ENCODE measurements at places on chromosomes 5 and 9.
A peak's percentile ranks its signal among the peaks of the same experiment; 100 is the strongest.

DNA sequence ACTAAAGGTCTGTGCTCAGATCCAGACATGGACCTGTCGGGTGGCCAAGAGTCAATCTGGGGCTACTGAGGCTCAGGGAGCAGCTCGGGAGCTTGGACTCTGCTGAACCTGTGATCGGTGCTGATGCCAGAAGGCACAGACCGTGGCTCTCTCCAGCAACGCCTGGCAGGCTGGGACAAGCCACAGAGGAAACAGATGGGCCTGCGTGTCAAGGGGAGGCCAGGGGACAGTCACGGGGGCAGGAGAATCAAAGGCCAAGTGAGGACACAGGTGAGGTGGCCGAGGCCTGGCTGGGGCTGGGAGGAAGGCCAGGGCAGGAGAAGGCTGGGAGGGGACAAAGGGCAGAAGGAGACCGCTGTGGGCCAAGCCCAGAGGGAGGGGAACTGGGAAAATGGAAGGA, 43.4 kb downstream of the EPB41L4B start:
- no peak for ATAC-seq

DNA sequence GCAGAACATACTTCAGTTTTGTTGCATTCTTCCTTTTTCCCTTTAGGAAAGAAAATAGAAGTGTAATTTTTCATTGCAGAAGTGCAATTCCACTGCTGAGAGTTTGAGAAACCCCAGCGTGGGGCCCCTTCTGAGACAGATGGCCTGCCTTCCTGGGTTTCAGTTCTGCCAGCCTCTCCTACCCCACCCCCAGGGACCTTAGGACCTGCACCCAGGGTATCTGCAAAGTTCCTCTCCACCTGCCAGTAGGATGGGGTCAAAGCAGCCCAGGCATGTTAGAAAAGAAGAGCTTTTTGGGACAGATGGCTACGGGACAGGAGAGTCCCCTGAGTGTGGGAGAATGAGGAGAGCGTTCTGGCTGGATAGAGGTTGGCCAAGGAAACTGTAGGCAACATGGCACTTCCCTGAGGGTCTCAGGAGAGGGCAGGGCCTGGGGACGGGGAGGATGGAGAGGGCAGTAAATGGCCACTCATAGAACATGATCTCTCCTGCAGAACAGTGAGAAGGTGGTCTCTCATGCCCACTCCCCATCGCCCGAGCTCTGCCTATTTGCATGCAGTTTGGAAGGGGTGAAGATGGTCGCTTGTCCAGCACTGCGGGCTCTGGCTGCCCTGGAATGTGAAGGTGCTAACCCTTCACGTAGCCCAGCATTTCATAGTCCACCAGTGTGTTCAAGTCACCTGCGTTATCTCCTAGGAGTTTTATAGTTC, at the start of gene TIFAB:
Gene TIFAB, minus strand, starts transcription at position 31 of the 710 bp plus-strand sequence. CDS start 2,412 bp downstream, outside the sequence.
- ATAC-seq, result no peak

DNA sequence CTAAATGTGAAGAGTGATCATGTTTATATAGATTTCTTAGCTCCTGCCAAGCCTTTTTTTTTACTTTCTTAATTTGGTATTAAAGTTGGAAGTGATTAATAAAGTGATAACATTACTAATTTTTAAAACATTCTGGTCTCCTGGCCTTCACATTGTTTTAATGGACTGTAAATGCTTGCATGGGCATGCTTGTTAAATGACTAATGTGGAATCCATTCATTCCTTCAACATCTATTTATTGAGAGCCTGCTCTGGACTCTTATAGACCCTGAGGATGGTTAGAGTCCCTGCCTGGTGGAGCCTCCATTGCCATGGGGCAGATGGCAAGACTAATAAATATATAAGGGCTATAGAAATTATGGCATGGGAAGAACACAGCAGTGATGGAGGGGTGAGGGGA, 103.5 kb downstream of the NTRK2 start:
- ATAC-seq, result no peak

- ATAC-seq, result no peak
These were observed 82.6 kb downstream of the DOCK2 start for GRCh38 chr5:169719360-169720314.

- peak; percentile 73 for ATAC-seq
These were observed 51.6 kb downstream of the ENTREP1 start for GRCh38 chr9:69376651-69377050.

DNA sequence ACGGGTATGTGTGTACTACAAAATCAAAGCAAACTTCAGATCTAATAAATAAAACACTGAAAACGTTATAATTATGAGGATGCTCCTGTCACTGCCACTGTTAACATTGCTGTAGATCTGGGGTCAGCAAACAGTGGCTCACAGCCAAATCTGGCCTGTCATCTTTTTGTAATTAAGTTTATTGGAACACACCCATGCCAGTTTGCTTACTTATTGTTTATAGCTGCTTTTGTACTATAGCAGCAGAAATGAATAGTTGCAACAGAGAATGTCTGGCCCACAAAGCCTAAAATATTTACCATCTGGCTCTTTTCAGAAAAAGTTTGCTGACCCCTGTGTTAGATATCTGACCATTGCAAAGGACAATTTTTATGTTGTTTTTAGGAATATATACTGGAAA, 32.1 kb downstream of the PRRC1 start:
- ATAC-seq, result no peak

- no peak for ATAC-seq
These were observed 81.8 kb upstream of the MAP3K1 start for GRCh38 chr5:56733580-56733979.

DNA sequence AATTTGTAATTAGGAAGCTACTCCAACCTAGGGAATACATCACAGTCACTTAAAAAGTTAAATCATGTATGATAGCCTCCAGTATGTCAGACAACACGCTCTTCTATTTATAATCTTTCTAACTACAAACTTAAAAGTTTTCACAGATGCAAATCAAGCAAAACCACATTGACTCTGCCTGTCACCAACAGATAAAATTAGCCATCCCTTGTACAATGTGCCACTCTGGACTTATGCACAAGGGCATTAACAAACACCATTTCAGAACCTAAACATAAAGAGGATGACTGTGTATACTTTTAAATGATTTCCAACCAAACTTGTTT, 14.7 kb downstream of the ERP44 start:
- no peak for ATAC-seq

- no peak for ATAC-seq
These were observed 58.6 kb downstream of the SLC22A5 start for GRCh38 chr5:132428147-132428482.

DNA sequence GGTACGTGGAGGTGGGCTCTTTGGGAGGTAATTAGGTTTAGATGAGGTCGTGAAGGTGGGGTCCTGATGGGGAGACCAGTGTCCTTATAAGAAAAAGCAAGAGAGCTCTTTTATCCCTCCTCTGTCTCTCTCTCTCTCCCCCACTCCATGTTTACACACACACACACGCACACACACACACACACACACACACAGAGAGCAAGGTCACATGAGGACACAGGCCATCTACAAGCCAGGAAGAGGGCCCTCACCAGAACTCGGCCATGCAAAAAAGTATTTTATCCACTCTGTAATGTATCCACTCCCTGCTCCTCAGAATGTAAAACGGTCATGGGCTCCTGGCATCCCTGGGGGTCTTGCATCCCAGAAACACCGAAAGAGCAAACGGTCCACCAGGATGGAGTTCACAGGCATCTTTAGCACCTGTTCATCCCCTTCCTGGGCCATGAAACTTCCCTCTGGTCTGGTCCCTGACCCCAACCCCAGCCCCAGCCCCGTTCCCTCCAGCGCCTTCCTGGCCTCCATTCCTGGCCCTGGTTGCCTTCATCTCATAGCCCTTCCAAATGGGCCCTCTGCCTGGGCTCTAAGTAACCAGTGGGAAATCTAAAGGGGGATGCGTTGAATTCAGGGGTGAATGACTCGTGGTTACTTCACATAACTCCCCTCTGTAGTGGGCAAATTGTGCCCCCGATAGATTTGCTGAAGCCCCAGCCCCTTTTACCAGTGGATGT, 88.8 kb downstream of the NSUN2 start:
- no peak for ATAC-seq

DNA sequence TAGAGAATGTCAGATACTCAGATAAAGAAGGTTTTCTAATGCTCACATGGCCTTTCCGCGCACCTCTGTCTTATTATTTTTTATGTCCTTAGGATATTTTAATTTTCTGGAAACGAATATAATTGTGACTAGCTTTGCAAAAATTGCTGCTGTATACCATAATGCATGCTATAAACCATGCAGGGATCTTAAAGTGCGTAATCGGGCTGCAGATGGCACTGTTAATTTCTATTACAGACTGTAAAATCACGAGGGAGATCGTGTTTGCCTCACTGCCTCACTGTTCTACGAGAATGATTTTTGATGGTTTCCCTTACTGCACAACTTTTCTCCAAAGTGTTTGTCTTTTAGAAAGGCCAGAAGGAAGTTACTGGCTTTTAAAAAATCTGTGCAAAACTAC, 356.1 kb downstream of the TUSC1 start:
- no peak for ATAC-seq

DNA sequence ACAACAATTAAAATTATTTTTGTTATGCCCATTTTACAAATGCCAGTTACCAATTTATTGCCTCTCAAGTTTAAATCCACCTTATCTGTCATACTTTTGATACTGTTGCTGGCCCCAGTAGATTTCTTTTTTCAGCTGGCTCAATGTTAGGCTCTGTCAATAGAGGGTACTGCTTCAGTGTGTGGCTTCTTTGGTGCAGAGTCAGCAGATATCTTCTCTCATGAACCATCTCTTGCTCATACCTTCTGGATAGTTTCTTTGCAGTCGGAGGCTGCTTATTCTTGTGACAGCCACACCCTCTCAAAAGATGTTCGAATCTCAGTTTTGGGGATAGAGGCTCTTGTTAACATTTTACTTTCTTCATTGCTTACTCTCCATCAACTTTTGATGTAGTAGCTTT, 849.9 kb upstream of the SEMA6A start:
- no peak for ATAC-seq

- ATAC-seq, result no peak
These were observed 61.1 kb upstream of the LPAR1 start for GRCh38 chr9:111099199-111100008.

GRCh38 chr5:172439785-172440477, 14.4 kb downstream of the SH3PXD2B start:
- no peak for ATAC-seq

DNA sequence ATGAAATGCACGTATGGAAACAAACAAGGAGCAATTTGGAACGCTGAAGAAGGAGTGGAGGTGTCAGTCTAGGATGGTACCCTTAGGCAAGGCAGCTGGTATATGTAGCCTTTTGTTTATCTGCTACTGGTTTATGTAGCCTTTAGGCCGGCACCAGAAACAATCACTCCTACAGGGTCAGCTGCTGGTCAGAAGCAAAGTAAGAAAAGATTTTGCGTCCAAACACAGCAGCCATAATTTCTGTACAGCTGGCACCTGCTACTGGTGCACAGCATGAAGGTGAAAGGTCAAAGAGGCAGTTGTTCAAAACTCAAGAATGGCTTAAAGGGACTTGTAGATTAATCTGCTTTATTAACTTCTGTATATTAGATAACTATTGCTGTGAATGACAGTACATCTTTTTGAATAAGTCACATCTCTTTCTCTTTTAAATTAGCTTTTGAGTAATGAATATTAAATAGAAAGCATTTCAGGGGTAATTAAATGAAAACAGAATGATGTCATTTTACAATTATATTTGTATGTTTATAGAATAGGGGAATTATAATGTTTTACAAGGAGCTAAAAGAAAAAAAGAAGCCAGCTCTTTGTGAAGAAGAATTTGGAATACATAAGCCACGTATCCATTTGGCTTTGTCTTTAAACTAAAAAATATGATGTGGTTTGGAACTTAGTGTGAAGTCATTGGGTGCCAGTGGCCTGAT, 33.1 kb upstream of the TLX3 start:
- ATAC-seq, result no peak
